ENCODE measurements at places on chromosomes 4 and X.

- DNase-seq, result peak; percentile 51
These were observed 91.9 kb upstream of the MAPK10 start for GRCh38 chr4:86451560-86452330.

DNA sequence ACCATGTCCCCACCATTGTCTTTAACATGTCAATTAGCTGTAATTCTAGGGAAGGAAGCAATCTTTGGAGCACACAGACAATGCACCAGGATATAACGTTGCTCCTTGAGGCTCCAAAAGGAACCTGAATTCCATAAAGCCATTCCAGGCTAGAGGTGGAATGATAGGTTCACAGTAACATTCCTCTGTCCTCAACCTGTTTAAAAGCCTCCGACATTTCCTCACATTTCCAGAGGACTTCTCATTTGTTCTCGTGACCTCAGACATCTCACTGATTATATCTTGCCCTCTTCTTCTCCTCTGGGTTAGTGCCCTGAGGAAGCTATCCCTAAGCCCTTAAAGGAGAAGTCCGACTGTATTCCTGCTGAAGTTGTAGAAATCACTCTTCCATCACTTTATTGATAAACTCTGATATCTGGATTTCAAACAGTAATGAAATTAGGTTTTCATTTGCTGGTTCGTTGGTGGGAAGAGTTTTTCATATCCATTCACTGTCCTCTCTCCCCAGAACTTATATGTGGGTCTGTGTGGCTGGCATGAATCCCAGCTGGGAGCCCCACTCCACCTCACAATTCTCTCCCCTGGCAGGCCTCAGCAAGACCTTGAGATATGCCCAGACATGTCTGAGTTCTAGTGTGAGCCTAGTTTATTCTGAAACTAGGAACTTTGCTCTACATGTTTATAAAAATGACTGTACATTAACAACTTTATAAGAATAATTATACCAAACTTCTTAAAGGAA lies 44.2 kb upstream of the PRSS12 start:
- DNase-seq, result no peak

DNA sequence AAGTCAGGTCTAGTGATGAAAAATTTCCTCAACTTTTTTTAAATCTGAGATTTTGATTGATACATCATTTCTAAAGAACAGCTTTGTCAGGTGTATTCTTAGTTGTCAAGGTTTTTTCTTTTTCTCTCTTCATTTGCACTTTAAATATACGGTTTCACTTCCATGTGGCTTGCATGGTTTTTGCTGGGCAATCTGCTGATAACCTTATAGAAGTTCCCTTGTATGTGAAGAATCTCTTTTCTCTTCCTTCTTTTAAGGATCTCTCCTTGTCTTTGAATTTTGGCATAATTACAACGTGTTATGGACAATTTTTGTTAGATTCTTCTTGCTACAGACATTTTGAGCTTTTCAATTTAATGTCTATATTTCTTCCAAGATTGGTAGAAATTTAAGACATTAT lies 76.4 kb downstream of the ZNF721 start:
- DNase-seq, result no peak

DNA sequence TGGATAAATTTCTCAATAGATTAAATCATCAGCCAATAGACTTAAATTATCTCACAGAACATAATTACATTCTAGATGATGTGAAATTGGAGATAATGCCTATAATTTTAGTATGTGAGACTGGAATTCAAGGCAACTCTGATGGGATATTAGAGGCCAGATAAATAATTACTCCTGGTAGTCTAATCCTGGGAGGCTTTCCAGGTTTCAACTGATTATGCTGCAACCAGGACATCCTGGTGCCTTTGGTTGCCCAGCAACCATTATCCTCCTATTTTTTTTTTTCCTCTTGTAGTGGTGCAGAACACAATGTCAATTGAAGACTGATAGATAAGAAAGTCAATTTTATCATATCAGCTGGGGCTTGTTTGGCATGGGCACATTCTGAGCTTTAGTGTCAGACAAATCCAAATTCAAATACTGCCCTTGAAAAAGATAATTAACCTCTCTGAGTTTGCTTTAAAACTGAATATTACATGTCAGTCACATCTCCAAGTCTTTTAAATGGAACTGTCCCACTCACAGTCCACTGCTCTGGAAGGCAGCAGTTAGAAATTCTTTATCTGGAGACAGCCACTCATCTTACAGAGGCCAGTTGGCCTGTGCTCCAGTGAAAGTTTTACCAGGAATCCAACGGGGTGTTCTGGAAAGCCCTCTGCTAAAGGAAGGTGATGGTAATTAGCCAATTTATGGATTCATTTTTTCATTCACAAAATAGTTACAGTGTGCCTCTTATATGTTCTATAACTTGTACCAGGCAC lies 95.3 kb upstream of the GUCY1A1 start:
- DNase-seq, result no peak

DNA sequence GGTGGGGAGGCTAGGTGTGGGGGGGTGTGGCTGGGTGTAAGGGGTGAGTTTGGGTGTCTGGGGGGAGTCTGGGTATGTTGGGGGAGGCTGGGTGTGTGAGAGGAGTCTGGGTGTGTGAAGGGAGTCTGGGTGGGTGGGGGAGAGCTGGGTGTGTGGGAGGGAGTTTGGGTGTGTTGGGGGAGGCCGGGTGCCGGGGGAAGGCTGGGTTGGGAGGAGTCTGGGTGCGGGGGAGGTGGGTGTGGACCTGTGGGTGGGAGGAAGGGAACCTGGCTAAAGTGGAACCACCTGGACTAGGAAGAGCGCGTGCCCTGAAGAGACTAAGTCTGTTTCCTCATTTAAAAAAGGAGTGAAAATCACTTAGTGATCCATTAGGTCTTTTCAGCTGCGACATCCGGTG lies 18.3 kb downstream of the SPON2 start:
- no peak for DNase-seq

GRCh38 chrX:1591863-1592469 lies 562 bp downstream of the AKAP17A start:
- no peak for DNase-seq
